ENCODE measurements at places on chromosomes 7 and 10.

GRCh38 chr10:103428989-103429643, 23.1 kb downstream of the CALHM2 start:
- no peak for DNase-seq

DNA sequence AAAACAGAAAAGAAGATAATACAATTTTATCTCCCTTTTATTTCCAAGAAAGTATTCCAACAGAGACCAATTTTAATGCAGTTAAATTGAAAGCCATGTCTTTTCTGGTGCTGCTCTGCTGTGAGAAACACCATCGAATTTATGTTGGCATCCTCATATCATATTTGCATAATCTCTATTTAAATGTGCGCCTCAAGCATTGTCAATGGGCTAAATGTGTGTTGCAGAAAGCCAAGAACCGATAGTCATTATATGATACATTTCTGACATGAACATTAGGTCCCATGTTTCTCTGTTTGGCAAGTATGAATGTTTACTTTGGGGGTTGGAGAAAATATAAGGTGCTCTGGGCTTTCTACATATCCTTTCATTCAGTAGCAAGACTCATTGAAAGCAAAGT, 1023.5 kb upstream of the CELF2 start:
- no peak for DNase-seq

- DNase-seq = no peak
Measured at GRCh38 chr10:131041441-131041840, 270.1 kb downstream of the TCERG1L start.

DNA sequence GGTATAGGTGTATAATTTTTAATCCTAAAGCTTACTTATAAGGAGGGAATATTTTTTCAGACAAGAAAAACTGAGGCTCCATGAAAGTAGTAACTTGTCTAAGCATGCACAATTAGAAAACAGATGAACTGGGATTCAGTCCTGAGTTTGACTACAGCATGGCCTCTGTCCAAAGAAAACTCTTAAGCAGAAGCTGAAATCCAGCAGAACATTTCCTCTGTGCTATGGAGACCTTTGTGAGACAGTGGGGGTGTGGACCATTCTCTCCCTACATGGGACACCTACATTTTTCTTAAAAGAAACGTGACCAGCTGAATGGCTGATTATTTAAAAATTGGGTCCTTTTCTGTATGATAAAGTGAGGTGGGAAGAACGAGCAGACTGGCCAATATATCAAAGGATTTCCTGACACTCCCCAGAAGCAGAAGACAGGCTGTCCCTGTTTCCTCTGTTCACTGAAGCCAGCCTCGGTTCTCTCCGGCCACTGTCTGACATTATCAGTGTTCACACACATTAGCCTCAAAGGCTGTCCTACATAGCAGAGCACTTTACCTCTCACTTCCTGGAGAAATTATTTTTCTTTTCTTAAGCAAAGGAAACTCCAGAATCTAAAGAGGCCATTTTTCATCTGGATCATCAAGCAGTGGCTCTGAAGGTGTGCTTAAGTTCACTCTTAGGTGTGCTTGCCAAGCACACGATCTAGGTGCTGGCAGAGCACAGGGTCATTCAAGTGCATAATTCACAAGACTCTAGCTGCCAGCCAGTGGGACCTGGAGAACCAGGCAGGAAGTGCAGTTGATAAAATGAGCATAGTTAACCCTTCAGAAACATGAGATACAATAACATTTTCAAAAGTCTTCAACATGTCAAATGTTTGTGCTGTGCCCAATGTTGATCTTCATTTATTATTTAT, 40.4 kb upstream of the KIAA1217 start:
- DNase-seq = no peak

- no peak for DNase-seq
Measured at GRCh38 chr7:66937940-66938339, 16.9 kb downstream of the TMEM248 start.

DNA sequence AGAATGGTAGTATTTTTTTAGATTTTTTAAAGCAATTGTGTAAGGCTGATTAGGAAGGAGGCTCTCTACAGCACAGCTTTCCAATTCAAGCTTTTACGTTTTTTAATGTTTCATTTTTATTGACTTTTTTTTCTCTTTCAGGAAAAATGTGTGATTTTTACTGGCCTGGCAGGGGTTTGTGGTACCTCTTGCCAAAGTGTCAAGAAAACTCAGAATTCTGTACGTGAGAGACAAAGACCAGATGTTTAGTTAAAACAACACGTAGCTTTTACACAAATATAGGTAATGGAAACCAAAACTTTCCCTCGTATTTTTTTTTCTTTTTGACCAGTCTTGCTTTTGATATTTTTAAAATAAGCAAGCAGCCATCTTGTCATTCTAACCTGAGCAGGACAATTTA, 6.0 kb upstream of the NPVF start:
- DNase-seq = no peak

DNA sequence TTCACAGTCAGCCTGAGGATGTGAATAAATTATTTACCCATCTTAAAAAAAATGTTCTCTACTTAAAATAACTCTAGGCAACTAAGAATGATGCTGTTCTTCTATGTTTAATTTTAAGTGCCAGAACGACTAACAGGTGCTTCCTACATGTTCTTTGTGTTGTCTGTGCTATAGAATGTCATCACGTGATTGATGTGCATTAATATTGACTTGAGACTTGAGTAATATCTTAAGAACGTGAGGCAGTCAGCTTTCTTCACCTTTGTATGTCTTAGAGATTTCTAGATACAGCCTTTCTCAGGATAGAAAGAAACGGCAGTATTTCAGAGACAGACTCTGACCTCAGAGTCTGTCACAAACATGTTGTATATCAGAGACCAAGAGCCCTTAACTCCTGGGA, 274.6 kb downstream of the KCND2 start:
- DNase-seq = no peak

GRCh38 chr10:43265799-43266721, 805 bp downstream of the RASGEF1A start:
- DNase-seq = no peak

DNA sequence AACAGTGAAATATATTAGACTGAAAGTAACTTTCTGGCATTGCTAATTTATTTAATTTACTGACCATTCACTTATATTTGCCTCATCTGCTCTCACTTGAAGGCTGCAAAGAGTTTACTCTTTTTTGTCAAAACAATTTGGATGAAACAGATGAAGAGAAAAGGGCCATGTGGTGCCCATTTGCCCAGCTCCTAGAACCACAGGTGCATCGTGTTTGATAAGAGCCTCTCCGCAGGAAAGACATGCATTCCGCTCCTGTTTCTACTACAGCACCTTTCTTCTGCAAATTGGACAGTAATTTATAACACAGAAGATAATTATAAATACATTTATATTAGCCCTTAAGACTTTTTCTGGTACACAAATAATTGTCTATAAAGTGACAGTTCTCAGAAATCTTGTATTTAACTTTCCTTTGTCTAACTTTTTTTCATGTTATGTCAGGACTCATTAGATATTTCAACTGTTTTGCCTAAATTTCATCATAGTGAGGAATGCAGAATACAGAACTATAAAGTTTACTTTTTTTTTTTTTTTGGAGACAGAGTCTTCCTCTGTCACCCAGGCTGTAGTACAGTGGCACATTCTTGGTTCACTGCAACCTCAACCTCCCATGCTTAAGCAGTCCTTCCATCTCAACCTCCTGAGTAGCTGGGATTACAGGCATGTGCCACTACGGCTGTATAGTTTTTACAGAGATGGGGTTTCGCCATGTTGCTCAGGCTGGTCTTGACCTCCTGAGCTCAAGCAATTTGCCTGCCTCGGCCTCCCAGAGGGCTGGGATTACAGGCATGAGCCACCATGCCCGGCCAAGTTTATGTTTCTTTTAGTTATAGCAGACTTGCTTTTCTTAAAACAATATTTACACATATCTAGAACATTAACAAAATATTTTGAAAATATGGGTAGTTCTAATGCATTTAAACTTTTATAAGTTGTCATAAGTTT, 869 bp downstream of the LAMB4 start:
- DNase-seq = no peak

- no peak for DNase-seq
Measured at GRCh38 chr10:104144931-104145330, 23.0 kb downstream of the SFR1 start.

GRCh38 chr7:88089561-88089960, 130.3 kb downstream of the SRI start:
- DNase-seq = no peak

DNA sequence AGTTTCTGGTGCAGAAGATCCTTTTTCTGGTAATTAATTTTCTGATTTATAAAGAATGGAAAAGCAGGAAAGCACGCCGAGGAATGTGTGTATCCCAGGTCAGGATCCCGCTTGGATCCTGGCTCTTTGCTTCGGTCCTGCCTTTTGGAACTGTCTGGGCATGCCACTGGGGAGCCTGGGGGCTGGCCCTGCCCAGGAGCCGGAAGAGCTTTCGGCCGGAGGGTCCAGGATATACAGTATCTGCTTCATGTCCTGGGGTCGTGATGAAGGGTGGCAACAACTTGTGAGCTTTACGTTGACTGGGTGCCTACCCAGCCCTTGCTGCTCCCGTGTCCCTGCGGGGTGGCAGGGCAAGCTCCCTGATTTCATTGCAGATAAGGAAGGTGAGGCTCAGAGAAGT, 2.4 kb downstream of the SH2D4B start:
- no peak for DNase-seq

- no peak for DNase-seq
Measured at GRCh38 chr10:119221201-119221600, 13.8 kb downstream of the GRK5 start.

Data from activated CD4-positive, alpha-beta T cell treated with anti-CD3 and anti-CD28 coated beads for 1 hour (primary cell).